ENCODE measurements at places on chromosomes 1 and 21. TPM values are rescaled to one million over a fixed set of nuclear protein-coding genes. Genes with fewer than 3 reads are reported as not detected.

DNA sequence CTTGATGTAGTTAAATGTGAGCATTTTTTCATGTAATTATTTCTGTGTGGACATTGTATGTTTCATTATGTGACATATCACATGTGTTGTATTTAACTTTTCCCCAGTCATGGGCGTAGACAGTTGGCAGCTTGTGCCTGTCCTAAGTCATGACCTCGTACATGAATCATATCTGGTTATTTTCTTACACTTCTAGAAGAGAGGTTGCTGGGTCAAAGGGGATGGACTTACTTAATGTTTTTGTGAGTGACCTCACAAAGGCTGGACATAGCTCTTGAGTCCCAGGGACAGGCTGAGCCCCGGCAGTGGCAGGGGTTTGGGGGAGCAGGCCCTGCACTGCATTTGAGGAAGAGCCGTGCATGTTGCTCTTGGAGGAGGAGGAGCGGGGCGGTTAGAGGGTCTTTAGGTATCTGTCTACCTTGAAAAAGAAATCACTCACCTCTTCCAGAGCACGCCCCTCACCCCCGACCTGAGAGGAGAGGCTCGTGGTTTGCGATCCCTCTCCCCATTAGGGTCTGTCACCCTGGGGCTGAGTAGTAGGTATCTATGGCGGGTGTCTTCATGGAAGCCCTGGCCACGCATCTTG is 16.4 kb downstream of the IFNGR2 start:
- H3K4me1 ChIP-seq = no peaks in the 10 kb centered on the region
- H3K27ac ChIP-seq = no peak overlapping the region
- no peak for DNase-seq
- H3K27me3 ChIP-seq = no peaks in the 10 kb centered on the region
- peaks cover 11% of the 10 kb centered on the region for H3K36me3 ChIP-seq

Gene TEKT2
- not detected for polyA plus RNA-seq

- no peak overlapping the region for H3K27ac ChIP-seq
- H3K4me3 ChIP-seq = no peak overlapping the region
- no peaks in the 10 kb centered on the region for H3K4me1 ChIP-seq
- H3K27me3 ChIP-seq = no peaks in the 10 kb centered on the region
- H3K36me3 ChIP-seq = no peaks in the 10 kb centered on the region
- DNase-seq = no peak
Measured at GRCh38 chr1:86259390-86259789, 102.8 kb upstream of the COL24A1 start.

DNA sequence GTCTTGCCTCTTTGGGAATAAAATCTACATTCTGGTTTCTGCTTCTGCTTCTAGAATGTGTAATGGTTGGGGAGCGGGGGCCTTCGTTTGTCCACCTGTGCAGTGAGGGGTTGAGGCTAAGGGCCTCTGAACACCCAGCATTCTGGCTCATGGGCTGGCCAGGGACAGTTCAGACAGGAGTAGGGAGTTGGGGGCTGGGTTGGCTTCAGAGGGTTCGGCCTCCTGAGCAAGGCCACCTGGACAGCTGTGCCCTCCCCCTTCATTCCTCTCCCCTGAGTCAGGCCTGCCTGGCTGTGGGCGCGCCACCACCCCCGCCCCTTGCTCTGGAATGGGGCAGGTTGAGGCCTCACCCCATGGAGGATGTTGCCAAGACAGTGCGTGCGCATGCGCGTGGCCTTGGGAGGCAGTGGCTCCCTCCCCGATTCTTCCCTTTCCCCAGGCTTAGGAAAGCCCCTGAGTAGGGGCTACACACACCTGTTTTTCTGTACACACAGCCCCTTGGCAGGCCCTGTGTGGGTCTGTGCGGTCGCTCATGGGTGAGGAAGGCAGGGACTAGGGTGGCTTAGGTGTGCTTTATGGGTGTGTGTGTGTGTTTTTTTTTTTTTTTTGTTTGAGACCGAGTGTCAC is 57.0 kb downstream of the YARS1 start:
- no peak overlapping the region for H3K4me3 ChIP-seq
- H3K27me3 ChIP-seq = no peaks in the 10 kb centered on the region
- no peak for DNase-seq
- H3K36me3 ChIP-seq = no peaks in the 10 kb centered on the region

DNA sequence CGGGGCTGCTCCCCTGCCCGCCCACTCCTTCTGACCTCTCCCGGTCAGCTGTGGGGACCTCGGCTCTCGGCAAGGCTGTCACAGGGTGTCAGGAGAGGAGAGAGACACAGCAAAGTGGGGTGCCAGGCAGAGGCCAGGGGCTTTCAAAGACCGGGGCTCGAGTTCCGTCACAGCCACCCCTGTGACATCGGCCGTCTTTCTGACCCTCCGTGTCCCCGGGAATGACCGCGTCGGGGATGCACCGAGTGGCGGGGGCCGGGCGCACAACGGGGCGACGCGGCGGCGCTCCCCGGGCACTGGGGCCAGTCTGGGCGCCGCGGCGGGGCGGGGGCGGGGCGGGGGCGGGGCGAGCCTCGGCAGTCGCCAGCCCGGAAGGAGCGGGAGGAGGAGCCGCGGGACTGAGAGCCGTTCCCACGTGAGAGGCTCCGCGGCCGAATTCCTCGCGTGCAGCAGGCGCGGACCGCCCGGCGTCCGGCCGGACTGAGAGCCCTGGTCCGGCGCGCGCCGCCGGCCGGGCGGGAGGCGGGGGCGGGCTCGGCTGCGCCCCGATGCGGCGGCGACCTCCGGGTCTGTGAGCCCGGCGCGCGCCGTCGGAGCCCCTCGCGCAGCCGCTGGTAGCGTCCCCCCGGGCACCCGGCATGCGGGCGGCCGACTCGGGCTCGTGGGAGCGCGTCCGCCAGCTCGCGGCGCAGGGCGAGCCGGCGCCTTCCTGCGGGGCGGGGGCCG is 229.7 kb upstream of the TMEM51 start:
- DNase-seq = peak; percentile 17
- H3K27ac ChIP-seq = no peak overlapping the region
- no peak overlapping the region for H3K4me3 ChIP-seq

GRCh38 chr1:189958756-189959155 is 518.9 kb downstream of the BRINP3 start:
- H3K4me3 ChIP-seq = no peak overlapping the region
- H3K36me3 ChIP-seq = no peaks in the 10 kb centered on the region
- no peaks in the 10 kb centered on the region for H3K4me1 ChIP-seq
- no peak for DNase-seq
- H3K27me3 ChIP-seq = no peaks in the 10 kb centered on the region

GRCh38 chr1:109368464-109368863 is 29.3 kb downstream of the SORT1 start:
- peaks cover 8% of the 10 kb centered on the region for H3K4me1 ChIP-seq
- no peak for DNase-seq

DNA sequence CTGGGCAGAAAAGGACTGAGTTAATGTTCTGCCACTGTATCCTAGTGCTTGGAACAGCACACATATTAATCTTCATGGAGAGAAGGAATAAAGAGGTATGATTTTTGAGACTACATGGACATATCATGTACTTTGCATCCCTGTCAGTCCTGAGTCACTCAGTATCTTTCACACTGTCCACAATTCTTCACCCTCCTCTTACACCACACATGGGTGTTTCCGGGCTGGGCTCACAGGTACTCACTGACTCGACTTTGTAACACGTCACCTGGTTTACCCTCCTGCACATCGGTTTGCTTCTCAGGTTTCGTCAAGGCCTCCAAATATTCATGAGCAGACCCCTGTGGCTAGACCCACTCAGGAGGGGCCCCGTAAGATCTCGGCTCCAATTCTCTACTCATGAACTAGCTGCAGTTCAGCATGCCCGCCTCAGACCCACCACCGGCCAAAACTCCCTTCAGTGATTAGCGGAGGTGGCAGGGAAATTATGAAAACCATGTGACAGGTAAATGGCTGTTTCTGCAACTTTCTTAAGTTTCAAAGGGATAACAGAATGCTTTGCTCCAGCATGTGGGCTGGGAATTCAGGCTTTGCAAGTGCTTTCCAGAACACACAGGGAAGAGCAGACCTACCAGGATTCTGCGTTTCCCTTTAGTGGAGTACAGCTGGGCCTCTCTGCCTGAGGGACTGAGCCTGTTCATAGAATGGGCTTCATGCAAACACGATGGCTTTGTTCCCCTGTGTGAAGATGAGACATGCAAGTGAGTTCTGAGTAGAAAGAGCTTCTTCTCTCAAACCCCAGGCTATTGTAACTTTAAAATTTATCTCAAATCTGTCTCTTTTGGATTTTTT is 31.3 kb upstream of the TRABD2B start:
- no peaks in the 10 kb centered on the region for H3K36me3 ChIP-seq
- DNase-seq = no peak
- H3K4me1 ChIP-seq = no peaks in the 10 kb centered on the region
- H3K27me3 ChIP-seq = no peaks in the 10 kb centered on the region
- H3K4me3 ChIP-seq = no peak overlapping the region

DNA sequence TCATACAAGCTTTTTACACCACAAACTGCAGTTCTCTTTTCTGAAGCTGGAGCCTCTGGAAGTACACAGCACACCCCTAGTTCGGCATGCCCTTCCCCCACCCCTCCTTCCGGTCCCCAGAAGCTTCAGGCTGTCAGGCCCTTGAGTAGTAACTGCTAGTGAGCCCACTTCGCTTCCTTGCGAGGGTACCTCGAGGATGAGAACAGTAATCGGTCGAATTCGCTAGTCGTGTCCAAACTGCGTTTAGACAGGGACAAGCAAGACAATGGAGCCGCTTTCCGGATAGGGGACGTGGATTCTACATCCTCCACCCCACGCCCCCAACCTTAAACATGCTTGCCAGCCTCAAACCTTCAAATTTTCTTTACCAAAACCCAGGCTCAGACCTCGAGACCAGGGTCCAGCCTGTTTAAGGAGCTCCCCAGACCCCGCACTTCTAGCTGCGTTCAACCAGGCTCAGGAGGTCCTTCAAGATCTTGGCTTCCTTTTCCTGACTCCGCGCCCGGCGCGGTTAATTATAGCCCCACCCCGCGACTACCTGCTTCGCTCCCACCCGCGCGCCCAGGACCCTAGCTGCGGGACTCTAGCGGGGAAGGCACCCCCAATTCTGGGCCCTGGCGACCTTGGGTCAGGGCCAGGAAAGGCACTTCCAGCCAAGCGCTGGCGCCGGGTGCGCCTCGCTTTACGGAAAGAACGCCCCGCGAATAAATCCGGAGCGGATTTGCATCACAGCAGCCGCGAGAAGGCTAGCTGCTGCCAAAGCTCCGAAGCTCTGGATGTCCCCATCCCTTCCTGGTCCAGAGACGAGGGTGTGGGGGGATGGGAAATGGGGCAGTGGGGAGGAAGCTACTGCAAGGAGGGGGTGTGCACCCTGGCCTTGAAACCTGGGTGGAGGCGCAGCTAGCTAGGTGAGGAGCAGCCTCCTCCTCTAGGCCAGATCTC is 8.1 kb upstream of the TSPAN1 start:
- peaks cover 16% of the 10 kb centered on the region for H3K4me1 ChIP-seq
- no peaks in the 10 kb centered on the region for H3K36me3 ChIP-seq
- H3K4me3 ChIP-seq = peak overlapping the region; percentile 70
- H3K27ac ChIP-seq = peak overlapping the region; percentile 47

DNA sequence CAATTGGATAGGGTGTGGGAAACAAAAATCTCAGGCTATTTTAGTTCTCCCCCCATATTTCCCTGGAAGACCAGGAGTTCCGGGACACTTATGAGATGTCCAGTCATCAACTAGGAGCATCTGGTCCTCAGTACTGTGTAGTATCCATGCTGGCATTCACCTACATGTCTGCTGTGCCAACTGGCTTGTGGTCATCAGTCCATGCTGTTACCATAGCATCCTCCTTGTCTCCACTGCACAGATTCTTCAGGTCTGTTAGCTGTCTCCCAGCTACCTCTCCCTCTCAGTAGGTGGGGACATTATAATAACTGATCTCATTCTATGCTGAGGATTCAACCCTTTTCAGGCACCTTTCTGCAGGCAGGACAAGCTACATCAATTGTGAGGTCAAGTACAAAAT is 302.9 kb downstream of the BARHL2 start:
- H3K27me3 ChIP-seq = no peaks in the 10 kb centered on the region
- H3K27ac ChIP-seq = no peak overlapping the region
- no peak for DNase-seq

GRCh38 chr1:234745276-234745675 is 135.3 kb upstream of the IRF2BP2 start:
- H3K4me1 ChIP-seq = no peaks in the 10 kb centered on the region
- H3K36me3 ChIP-seq = no peaks in the 10 kb centered on the region
- no peak overlapping the region for H3K4me3 ChIP-seq
- H3K27me3 ChIP-seq = no peaks in the 10 kb centered on the region
- no peak overlapping the region for H3K27ac ChIP-seq
- no peak for DNase-seq

Gene KLHDC8A
- not detected for polyA plus RNA-seq
